ENCODE measurements at places on chromosomes 5 and 9.

- no peak for DNase-seq
Measured at GRCh38 chr9:73037613-73038012, 84.8 kb upstream of the ALDH1A1 start.

DNA sequence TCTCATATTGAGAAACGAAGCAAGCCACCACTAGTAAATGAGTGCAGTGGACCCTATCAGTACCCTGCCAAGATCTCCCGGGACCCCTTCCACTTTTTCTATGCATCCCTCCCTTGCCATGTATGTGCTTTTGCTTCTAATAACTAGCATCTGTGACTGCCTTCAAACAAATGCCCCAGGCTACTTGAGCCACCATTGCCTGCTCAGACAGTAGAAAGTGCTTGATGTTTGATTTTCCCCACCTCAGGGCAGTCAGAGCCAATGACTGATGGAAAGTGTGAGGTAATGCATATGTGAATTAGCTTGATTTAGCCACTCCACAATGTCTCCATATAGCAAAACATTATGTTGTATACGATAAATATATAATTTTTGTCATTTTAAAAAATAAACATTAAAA is 797.3 kb upstream of the ACO1 start:
- no peak for DNase-seq

- no peak for DNase-seq
Measured at GRCh38 chr5:6649186-6649585, 15.9 kb downstream of the SRD5A1 start.

GRCh38 chr9:77997611-77998284 is 33.9 kb downstream of the GNAQ start:
- DNase-seq: no peak

DNA sequence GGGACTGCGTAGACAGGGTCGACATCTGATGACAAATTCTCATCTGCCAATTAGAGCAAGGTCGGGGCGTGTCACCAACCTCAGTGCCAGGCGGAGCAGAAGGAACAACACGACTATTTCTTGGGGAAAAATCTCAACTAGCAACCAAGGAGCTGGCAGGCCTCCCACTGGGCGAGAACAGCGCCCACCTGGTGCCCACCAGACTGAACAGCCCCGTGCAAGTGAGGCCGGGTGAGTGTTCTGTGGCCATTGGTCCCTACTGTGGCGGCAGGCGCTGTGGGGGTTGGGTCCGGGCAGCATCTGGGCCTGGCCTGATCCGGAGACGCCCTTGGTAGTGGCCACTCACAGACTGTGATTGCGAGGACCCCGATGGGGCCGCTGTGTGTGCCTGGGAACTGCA is 11.5 kb downstream of the NOTCH1 start:
- no peak for DNase-seq

DNA sequence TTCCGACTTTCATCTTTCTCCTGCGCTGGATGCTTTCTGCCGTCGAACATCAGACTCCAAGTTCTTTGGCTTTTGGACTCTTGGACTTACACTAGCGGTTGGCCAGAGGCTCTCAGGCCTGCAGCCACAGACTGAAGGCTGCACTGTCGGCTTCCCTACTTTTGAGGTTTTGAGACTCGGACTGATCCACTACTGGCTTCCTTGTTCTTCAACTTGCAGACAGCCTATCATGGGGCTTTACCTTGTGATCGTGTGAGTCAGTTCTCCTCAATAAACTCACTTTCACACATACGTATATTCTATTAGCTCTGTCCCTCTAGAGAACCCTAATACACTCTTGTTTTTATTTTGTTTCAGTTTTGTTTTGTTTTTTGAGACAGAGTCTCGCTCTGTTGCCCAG is 10.3 kb downstream of the FKBP15 start:
- no peak for DNase-seq

GRCh38 chr9:38232895-38233294 is 159.6 kb upstream of the ALDH1B1 start:
- no peak for DNase-seq

- no peak for DNase-seq
Measured at GRCh38 chr9:133728856-133729616, 9.1 kb downstream of the SARDH start.

- no peak for DNase-seq
Measured at GRCh38 chr5:148928141-148928540, 101.7 kb downstream of the ADRB2 start.

DNA sequence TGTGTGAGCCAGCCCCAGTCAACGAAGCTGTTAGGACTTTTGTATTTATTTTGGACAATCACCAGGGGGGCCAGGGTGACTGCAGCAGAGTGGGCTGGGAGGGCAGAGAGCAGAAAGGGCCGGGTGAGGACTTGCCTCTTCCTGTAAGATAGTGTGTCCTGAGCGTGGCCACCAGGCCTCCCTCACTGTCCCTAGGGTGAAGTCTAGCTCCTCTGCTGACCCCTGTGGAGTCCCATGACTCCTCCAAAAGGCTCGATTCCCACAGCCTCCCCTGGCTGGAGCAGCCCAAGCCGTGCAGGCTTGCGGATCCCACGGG is 147.8 kb downstream of the RXRA start:
- no peak for DNase-seq

- DNase-seq: no peak
Measured at GRCh38 chr5:16492398-16493140, 27.0 kb upstream of the ZNF622 start.

- DNase-seq: no peak
Measured at GRCh38 chr9:135888126-135888765, 19.1 kb downstream of the CAMSAP1 start.

GRCh38 chr5:169978714-169979113 is 1.6 kb downstream of the INSYN2B start:
- no peak for DNase-seq

GRCh38 chr9:5719100-5719926 is 90.4 kb downstream of the RIC1 start:
- no peak for DNase-seq

GRCh38 chr5:150241298-150242160 is 48.0 kb downstream of the CAMK2A start:
- no peak for DNase-seq

GRCh38 chr9:75889977-75890471 is 449 bp upstream of the PCSK5 start:
- DNase-seq: no peak

GRCh38 chr9:70318002-70318401 is 59.2 kb downstream of the SMC5 start:
- no peak for DNase-seq

- no peak for DNase-seq
Measured at GRCh38 chr5:58717303-58718007, 134.6 kb downstream of the RAB3C start.

GRCh38 chr5:112892776-112893175 is 29.3 kb downstream of the REEP5 start:
- no peak for DNase-seq

- no peak for DNase-seq
Measured at GRCh38 chr9:33137781-33138264, 29.3 kb downstream of the B4GALT1 start.

GRCh38 chr5:140239939-140240700 is 62.8 kb downstream of the PFDN1 start:
- peak; percentile 41 for DNase-seq

DNA sequence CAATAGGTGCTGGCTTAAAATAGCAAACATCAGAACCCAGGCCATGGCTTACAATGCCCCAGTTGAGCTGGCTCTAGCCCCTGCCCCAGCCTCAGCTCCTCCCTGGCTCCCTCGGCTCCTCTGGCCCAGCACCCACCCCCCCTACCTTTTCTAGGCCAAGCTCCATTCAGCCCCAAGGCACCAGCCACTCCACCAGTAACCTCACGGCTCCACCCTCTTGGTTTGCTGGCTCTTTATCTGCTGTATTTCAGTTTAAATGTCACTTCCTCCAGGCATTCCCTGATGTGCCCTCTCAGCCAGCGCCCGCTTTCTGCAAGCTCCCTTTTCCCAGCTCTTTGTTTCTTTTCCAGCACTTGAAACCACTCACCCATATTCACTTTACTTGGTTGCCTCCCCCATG is 10.6 kb downstream of the C1QTNF2 start:
- no peak for DNase-seq

DNA sequence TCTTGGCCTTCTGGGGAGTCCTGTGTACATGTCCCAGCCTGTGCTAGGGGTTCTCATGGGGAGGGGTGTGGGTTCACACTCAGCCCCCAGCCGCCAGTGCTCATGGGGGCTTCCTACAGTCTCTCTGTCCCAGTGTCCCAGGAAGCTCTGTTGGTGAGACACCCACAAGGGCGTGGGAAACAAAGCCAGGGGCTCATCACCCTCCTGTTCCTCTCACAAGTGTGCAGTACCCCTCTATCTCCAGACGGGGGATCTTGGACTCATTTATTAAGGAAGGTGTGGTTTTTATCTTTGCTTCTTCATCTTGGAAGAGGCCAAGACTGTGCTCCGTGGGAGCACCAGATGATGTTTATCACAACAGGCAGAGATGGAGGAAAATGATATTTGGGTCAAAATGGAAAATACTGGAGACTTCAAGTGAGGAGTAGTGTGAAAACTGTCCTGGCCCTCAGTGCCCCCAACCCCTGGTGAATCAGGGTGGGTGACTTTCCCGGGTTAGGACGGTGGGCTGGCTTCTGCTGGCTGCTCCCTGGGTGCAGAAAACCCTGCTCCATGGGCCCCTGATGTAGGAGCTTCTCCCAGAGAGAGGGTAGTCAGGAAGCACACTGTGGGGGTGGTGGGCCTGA is 15.2 kb downstream of the TMEM171 start:
- no peak for DNase-seq

DNA sequence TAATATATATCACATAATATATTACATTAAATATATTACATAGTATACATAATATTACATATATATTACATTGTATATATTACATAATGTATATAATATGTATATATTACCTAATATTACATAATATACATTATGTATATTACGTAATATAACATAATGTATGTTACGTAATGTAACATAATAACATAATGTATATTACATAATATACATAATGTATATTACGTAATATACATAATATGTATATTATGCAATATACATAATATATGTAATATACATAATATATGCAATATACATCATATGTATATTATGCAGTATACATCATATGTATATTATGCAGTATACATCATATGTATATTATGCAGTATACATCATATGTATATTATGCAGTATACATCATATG is 19.1 kb downstream of the CYLC2 start:
- no peak for DNase-seq

- peak; percentile 36 for DNase-seq
Measured at GRCh38 chr9:97398999-97399758, 12.7 kb upstream of the TDRD7 start.

GRCh38 chr9:105672711-105673234 is 10.5 kb downstream of the TAL2 start:
- no peak for DNase-seq

DNA sequence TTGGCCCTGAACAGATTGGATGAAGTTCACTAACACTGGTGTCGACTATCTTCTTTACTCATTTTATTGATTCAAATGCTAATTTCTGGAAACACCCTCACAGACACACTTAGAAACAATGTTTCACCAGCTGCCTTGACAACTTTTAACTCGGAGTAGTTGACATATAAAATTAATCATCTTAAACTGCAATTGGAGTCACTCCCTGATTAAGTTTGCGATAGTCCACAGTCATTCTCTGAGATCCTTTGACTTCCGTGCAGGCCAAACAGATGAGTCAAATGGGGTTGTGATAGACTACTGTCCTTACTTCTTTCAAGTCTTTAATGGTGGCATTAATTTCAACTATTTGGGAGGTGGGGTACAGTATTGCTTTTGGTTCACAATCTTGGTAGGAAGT is 114.4 kb upstream of the PCSK1 start:
- no peak for DNase-seq

GRCh38 chr9:31034311-31034710 is 1350.1 kb upstream of the ACO1 start:
- DNase-seq: no peak

DNA sequence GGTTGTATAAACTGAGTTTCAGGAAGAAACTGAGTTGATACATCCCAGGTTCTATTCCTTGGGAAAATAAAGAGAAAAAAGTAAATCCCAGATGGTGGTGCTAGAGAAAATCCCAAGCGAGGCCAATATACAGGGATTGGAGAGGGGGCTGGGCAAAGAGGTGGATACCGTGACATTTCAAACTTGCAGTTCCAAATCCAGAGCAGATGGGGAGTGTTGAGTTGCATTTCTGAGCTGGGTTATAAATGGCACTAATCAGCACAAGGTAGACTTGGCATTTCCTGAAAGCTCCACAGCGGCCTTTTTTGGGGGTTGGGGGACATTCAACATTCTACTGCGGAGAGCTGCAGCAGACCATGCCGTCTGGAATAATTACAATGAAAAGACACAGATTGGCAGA is 224.4 kb downstream of the NXNL2 start:
- DNase-seq: no peak

- DNase-seq: no peak
Measured at GRCh38 chr5:140118302-140118936, 4.5 kb downstream of the PURA start.

- no peak for DNase-seq
Measured at GRCh38 chr9:72636621-72637020, 115.2 kb downstream of the TMC1 start.

GRCh38 chr9:113659740-113660139 is 196.2 kb downstream of the RGS3 start:
- no peak for DNase-seq

DNA sequence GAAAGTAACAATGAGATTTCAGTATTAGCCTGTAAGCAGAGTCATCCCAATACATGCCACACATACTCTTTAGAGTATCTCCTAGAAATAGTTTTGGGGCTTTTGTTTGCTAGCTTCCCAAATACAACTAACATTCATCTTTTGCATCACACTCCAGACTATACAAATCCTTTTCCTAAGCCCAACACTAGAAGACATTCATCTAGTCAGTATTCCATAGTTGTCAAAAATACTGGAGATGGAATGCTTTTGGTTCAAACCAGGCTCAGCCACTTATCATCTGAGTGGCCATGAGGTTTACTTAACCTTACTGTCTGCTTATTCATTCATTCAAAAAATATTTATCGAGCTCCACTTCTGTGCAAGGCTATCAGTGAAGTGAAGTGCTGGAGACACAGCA is 205.1 kb upstream of the SGCD start:
- no peak for DNase-seq

- no peak for DNase-seq
Measured at GRCh38 chr5:158660726-158661125, 439.0 kb downstream of the EBF1 start.

DNA sequence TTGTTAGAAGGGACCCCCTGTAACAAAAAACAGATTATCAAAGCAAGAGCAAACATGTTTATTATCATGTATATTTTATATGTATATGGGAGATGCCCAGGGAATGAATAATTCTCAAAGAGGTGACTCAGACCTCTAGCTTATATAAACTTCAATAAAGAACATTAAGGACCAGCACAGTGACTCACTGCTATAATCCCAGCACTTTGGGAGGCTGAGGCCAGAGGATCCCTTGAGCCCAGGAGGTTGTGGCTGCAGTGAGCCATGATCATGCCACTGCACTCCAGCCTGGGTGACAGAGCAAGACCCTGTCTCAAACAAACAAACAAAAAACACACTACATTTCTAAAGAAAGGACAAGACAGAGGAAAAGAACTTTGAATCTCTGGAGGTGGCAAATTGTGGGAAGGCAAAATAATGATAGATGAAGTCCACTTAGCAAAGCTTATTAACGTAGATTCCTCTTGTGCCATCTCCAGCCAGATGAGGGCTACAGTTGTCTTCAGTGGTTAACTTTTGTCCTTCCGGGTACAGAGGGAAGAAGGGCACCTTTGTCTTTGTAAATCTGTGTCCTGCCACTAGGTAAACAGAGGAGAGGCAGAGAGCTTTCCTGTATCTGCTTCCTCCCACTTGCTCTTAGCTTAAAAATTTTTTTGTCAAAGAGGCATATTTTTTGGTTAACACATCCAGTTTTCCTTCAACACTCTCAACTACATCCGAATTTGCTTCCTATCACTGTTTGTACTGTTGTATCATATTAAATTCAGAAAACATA is 7.5 kb upstream of the RFK start:
- DNase-seq: no peak
